ENCODE measurements at places on chromosomes 5 and 9.
A peak's percentile ranks its signal among the peaks of the same experiment; 100 is the strongest.

DNA sequence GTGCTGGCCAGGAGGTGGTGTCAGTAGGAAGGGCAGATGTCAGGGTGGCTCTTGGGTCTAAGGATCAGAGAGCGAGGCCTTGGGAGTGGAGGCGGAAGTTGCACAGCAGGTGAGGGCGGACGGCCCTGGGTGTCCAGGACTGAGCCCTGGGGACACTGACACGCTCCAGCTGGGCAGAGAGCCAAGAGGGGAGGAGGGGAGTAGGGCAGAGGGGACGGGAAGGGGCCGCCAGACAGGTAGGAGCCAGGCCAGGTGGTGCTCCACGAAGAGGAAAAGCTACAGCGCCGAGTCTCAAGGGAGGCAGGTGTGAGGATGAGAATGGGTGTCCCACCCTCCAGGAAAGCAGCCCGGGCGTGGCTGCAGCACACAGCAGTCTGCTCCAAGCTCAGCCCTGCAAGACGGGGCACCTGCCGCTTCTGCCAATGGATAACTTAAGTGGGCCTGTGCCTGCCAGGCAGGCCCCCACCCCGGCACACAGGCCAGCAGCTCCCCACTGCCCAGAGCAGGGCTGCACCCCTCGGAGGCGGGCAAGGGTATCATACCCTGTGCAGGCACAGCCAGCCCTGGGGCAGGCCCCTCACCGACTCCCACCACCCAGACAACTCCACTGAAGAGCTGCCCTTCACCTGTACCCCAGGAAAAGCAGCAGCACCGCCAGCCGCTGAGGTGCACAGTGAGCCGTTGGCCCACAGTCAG, 4.9 kb downstream of the TPRN start:
- DNase-seq, result no peak

- no peak for DNase-seq
These were observed 9.7 kb upstream of the CYSTM1 start for GRCh38 chr5:140165101-140165922.

DNA sequence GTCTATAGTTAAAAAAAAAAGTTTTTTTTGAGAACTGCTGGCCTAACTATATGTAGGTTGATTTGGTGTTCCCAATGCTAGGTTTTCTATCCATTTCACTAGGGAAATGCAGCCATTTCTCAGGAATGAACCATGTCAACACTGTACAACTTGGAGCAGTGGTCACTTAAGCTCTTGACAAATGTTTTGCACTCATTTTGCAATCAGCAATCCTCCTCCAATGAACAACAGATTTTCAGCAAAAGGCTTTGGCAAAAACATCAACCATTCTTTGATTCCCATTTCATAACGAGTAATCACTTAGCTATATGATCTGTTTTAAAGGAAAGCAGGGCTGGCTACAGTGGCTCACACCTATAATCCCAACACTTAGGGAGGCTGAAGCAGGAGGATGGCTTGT, 17.9 kb downstream of the STRBP start:
- no peak for DNase-seq

DNA sequence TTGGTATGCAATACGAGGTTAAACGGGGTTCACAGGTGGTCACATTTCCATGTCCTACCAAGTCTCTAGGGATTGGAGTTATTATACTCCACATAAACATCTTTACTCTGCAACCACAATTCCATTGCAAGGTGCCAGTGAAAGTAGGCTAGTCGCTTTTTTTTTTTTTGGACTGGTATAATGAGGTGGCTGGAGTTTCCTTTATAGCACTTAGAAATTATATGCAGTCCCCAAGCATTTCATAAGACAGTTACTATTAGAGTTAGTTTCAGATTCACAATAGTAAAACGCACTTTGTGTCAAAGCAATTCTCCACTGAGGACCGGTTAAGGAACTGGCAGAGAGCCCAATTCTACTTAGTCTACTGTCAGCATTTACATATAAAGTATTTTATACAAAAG, 1.4 kb downstream of the MEF2C start:
- DNase-seq, result no peak

DNA sequence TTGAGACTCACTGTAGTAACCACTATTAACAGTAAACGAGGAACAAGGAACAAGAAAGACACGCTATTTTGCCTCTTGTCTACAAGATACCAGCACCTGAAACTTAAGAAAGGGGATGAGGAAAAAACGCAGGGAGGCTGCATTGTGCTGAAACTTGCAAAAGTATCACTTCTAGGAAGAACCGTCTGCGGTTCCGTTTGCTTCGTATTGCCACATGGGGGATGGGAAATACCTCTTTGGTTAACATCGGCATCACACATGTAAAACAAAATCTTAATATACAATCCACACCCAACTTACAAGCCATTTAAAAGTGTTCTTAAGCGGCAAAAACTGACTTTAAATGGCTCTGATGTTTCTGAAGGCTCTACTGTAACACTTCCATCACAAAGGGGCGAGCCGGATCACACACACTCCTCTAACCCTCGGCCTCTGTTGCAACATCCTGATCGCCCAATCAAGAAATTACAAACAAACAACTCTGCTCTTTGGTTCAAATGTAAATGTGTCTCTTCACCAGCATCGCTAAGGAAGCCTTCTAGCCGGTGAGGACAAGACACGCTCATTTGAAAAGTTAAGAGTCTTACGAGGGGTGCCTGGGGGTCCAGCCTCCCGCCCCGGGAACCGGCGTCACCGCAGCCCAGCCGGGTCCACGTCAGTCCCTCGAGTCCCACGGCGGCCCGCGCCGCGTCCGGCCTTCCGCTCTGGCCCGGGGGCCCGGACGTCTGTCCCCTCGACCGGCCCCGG, 621 bp downstream of the SEC16A start:
- DNase-seq, result no peak

DNA sequence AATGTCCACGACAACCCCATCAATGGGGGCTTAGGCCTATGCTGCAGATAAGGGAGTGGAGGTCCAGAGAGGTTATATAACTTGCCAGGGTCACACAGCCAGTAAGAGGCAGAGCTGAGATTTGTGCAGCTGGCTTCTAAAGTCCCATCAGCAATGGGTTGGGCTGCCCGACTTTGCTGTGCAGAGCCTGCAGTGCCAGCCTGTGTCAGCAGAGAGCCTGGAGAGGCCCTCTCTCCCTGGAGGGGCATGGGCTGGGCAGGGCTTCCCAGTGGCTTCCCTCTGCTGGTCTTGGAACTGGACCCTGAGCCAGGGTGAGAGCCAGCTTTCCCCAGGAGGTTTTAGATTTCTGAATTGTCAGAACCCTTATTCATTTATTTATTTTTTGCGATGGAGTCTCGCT, 77.2 kb upstream of the RAPGEF1 start:
- no peak for DNase-seq

- no peak for DNase-seq
These were observed 75.3 kb upstream of the SV2C start for GRCh38 chr5:76007904-76008303.

DNA sequence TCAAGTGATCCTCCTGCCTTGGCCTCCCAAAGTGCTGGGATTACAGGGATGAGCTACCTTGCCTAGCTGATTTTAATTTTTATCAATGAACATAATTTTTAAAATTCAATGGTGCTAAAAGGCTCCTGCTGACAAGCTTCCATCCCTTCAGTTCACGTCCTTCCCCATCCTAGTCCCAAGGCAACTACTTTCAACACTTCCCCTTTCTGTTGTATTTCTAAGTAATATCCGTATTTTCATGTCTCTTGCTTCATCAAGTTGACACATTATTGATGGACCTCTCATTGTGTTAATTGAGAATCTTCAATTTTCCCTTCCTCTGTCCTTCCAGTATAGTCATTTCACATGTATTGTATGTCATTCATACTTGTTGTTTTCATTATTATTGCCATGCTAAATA, 93.8 kb upstream of the RASGRF2 start:
- no peak for DNase-seq

GRCh38 chr5:143676802-143677201, 135.2 kb upstream of the HMHB1 start:
- DNase-seq, result no peak

- DNase-seq, result no peak
These were observed at the start of gene GPX3 for GRCh38 chr5:151020304-151021110. Gene GPX3, plus strand, starts transcription at chr5:151020591. Its CDS starts 64 bp downstream, at chr5:151020655.

- DNase-seq, result no peak
These were observed 50.2 kb downstream of the SLC1A1 start for GRCh38 chr9:4540425-4540824.

DNA sequence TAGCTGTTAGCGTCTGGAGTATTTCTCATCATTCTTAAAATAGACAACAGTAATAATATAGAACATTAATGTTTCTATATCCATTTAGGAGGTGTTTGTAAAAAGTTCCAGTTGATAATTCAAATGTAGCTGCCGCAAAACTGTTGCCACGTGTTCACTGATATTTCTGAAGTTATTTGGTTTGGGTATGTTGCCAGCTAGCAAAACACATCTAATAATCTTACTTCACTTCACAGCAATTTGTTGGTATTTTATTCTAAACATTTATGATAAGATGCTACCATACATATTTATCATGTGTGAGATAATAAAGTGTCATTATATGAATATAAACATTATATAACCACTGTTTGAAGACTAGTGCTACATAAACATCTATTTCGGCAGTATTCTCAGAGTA, 101.6 kb downstream of the CDH12 start:
- no peak for DNase-seq

- no peak for DNase-seq
These were observed 350.8 kb downstream of the NFIB start for GRCh38 chr9:13963005-13963653.

DNA sequence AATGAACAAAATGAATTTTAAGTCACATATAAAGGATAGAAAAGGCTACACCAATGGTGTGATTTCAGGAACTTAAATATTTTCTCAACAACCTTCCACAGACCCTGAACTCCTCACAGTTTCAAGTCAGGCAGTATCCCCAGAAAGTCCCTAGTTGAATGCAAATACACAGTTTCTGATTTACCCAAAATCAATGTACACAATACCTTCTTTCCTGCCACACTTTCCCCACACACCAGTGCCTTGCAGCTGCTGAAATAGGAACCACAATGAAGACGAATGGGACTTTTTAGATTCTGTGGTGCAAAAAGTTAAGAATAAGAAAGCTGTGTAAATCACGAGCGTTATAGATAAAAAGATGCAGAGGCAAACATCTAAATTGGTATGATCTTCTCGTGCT, 552.4 kb upstream of the MEF2C start:
- no peak for DNase-seq

- DNase-seq, result no peak
These were observed 440.6 kb upstream of the MPDZ start for GRCh38 chr9:13719981-13720676.

- DNase-seq, result no peak
These were observed 11.3 kb upstream of the LHX2 start for GRCh38 chr9:124000161-124000783.

DNA sequence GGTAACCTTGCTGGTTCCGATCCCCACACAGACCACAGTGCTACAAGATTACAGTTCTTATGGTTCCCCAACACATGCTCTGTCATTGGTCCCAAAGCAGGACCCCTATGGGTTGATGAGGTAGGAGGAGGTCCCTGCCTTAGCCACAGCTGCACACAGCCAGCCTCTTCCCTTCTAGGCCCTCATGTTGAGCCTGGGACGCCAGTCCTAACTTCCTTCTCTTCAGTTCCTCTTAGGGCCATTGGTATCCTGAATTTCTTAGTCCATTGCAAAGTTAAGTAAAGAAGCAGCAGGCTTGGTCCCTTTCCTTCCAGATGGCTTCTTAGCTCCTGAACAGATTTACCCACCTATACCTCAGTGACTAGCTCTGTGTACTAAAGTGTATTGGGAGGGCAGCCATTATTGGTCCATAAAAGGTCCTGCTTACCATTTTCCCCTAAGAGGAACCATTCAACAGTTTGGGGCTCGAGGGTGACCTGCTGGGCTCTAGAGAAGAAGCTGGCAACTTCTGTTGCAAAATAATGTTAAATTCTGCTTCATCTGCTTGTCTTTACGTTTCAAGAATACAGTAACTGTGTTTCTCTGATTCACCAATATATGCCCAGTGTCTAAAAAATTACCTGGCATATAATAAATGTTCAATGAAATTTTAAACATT, 50.2 kb downstream of the PDCD1LG2 start:
- no peak for DNase-seq

- peak; percentile 24 for DNase-seq
These were observed 1.9 kb upstream of the IDNK start for GRCh38 chr9:83620841-83621636.

GRCh38 chr5:135535420-135535819, 344 bp downstream of the NEUROG1 start:
- DNase-seq, result no peak

DNA sequence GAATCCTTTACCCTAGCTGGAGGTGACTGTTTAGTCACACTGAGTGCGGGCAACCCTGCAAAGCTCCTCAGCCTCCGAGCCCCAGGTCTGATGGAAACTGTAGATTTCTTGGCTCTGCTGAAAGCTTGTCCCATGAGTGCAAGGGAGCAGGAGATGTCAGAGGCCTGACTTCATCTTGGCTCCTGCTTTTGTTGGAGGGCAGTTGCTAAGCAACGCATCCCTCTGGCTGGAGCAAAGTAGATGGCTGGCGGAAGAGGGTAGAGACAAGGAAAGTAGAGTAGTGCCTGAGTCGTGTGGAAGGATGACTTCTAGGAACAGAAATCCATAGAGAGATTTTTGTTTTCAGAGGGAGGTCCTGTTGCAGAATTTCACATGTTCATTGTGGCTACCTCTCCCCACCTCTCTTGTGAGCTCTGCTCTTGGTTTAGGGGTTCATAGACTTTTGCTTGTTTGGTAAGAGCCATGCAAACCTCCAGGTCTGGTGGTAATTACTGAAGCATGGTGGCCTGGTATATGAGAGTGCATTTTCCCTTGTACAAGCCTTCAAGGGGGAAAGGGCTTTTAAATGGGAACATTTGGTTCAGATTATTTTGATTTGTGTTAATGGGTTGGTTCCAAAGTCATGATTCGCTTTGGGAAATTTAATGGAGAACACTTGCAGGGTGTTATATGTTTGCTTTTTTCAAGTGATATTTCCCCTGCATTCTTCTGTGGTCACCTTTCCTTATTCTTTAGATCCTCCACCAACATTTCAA, 71.5 kb downstream of the ARHGAP26 start:
- no peak for DNase-seq

DNA sequence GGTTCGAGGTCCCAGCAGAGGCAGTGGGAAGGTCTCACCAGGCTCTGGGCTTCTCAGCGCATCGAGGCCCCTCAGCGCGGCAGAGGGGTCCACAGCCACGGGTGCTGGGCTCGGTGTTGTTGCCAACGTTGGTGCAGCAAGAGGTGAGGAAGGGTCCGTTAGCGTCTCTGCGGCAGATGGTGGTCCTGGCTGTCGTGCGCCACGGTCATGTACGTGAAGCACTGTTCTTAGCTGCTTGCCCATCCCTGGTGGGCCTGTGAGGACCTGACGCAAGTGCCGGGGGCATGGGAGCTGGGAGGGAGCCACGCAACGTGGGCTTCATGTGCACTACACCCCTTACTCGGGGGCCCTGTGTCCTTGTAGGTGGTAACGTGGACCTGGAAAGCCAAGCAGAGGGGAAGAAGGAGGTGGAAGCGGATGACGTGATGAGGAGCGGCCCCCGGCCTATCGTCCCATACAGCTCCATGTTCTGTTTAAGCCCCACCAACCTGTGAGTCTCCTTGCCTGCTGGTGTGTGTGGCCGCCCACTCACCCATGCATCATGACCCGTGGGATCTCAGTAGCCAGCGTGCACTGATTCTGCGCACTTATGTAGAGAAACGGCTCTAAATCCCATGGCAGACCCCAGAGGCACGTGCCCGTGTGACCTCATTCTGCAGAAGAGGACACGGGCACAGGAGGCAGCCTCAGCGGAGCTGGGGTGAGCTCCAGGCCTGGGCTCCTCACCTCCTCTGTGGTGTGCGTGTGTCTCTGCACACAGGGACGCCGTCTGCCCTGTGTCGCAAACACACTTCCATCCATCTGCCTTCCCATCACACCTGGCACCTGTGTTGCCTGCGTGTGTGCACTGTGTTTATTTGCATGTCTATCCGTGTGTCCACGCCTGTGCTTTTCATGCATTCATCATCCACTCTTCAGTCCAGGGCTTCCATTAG, 166.1 kb downstream of the CACNA1B start:
- DNase-seq, result no peak

- DNase-seq, result no peak
These were observed 55.3 kb downstream of the ENTREP1 start for GRCh38 chr9:69380301-69380700.
